ENCODE measurements at places on chromosomes 12 and 14.

GRCh38 chr12:102478405-102479098 lies 1.8 kb downstream of the IGF1 start:
- no peak for DNase-seq

- DNase-seq: no peak
Measured at GRCh38 chr14:54902521-54903420, at the start of gene GCH1. Gene GCH1, minus strand, starts transcription at chr14:54902826. Its CDS starts 163 bp downstream, at chr14:54902663.

- no peak for DNase-seq
Measured at GRCh38 chr12:40635141-40635731, 57.0 kb upstream of the CNTN1 start.

GRCh38 chr12:3574986-3575385 lies 84.0 kb downstream of the PRMT8 start:
- no peak for DNase-seq

DNA sequence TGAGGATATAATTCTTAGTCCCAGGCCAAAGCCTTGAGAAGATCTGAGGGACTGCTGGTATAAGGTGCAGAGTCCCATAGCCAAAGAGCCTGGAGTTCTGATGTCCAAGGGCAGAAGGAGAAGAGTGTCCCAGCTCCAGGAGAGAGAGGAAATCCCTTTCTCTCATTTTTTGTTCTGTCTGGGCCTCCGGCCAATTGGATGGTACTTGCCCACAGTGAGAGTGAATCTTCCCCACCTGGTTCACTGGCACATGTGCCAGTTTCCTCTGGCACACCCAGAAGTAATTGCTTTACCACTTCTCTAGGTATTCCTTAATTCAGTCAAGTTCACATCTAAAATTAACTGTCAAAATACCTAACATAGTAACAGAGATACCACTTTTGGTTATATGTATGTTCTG lies 15.3 kb downstream of the ARID4A start:
- DNase-seq: peak; percentile 35

- DNase-seq: no peak
Measured at GRCh38 chr12:4117386-4118016, 156.1 kb upstream of the CCND2 start.

- DNase-seq: no peak
Measured at GRCh38 chr12:26869908-26870459, 37.0 kb upstream of the ITPR2 start.

GRCh38 chr12:38586789-38587188 lies 270.2 kb downstream of the ALG10B start:
- no peak for DNase-seq

GRCh38 chr12:46383654-46384450 lies 11.3 kb upstream of the SLC38A2 start:
- peak; percentile 41 for DNase-seq

DNA sequence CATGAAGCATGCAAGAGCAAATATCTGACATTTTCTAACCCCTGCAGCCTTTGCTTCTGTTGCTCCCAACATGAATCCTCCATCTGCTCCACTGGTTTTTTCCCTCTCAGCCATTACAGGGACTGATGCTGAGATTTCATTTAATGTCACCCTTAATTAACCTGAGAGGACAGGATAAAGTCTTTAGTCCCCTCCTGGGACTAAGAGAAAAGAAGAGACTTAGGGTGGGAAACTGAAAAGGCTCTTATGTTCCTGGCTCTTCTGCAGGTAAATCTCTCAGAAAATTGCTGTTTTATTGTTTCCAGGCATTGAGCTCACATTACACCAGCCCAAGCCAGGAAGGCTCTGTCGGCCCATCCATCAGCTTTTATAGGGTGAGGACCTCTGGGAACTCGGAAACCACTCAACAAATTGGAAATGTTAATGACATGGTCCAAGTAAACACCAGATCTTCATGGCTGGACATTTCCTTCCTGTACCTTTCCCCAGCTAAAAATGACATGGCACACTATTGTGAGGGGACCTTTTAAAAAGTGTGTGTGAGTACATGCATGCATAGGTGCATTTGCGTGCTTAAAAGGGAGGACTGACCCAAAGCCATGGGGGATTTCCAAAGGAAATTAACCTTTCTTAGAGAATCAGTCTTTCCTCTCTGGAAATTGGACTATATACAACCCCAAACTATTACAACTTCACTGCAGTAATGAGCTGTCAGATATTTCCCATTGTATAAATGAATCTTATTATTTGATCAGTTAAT lies 408.1 kb upstream of the TMTC1 start:
- no peak for DNase-seq

DNA sequence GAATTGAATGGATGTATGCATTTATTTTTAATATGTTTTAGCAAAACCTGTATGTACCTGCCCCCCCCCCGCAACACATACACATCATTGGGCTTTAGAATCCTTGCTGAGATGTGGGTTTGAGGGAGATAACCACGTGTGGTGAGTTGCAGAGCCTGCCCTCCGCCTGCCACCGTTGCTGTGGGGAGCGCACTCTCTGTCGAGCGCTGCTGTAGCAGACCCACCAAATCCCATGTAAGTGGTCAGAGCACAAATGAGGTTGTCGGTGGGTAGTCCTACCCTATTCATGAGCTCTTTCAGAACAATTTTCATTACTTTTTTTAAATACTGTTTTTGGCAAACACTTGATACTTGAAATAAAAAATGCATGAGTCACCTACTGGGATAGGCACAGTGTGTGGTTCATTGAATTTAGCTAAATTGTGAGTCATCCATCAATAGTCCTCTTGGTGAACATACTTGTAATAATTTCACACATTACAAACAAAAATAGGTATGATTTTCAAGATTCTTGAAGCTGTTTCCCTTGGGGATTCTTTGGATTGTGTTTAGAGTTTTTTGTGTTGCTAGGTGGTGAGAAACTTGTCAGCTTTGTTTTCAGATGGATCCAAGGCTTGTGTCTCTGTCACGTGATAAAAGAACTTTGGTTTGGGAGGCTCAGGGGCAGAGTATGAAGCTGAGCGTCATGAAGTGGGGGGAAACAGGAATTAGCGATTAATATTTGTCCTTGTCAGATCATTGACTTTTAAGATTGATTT lies 107.6 kb downstream of the PTCSC3 start:
- no peak for DNase-seq

DNA sequence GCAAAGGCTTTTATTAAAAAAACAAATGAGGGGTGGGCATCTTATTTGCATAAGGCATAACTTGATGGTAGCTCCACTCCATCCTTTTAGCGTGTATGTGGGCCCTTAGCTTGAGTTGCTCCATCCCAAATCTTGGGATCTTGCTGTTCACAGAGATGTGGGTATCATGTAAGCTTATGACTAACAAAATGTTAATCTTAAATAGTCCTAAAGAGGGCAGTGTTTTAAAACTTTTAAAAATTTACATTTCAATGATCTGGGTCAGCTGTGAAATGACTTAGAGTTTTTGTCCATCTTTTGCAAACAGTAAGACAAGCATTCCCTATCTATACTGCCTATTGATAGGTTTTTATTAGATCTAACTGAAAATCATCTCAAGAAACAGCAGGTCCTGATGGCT lies 86.0 kb downstream of the SLCO1A2 start:
- DNase-seq: no peak

DNA sequence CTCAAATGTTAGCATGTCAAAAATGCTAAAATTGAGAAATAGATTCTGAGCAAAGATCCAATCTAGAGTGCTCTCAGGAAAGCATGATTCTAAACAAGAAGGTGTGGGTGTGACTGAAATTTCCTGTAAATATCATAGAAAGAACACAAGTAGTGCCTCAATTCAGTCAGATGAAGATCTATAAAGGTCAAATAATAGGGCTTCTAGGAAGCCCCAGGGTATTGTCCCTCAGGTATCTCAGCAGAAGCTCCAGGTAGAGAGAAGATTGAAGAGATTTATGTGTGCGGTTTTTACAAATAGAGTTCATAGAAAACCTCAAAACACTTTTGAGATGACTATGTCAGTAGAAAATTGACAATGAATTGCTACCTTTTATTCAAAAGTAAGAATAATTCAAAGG lies 13.0 kb downstream of the KLRD1 start:
- DNase-seq: no peak

- no peak for DNase-seq
Measured at GRCh38 chr12:11773889-11774677, 124.6 kb downstream of the ETV6 start.

DNA sequence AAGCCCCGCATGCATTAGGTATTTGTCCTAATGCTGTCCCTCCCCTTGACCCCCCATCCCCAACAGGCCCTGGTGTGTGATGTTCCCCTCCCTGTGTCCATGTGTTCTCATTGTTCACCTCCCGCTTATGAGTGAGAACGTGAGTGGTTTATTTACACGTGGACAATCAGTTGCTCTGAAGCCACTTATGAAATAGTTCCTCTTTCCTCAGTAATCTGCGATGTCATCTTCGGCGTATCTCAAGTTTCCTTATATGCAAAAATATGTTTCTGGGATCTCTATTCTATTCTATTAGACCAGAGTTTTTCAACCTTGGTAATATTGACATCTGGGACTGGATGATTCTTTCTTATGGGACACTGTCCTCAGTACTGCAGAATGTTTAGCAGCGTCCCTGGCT lies 56.0 kb upstream of the DCD start:
- DNase-seq: no peak

GRCh38 chr14:24215495-24216344 lies at the start of gene MDP1:
Gene MDP1, minus strand, starts transcription at chr14:24216066. Its CDS starts 111 bp downstream, at chr14:24215955.
- peak; percentile 78 for DNase-seq

- no peak for DNase-seq
Measured at GRCh38 chr14:98770151-98770550, 501.8 kb downstream of the BCL11B start.

DNA sequence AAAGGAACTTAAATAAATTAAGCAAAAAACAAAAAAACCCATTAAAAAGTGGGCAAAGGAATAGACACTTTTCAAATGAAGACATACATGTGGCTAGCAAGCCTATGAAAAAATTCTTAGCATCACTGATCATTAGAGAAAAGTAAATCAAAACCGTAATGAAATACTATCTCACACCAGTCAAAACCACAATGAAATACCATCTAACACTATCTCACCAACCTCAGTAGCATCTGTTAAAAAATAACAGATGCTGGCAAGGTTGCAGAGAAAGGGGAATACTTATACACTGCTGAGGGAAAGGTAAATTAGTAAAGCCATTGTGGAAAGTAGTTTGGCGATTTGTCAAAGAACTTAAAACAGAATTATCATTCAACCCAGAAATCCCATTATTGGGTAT lies 381.1 kb downstream of the FLRT2 start:
- DNase-seq: no peak

- no peak for DNase-seq
Measured at GRCh38 chr14:33435911-33436689, 497.4 kb downstream of the NPAS3 start.

DNA sequence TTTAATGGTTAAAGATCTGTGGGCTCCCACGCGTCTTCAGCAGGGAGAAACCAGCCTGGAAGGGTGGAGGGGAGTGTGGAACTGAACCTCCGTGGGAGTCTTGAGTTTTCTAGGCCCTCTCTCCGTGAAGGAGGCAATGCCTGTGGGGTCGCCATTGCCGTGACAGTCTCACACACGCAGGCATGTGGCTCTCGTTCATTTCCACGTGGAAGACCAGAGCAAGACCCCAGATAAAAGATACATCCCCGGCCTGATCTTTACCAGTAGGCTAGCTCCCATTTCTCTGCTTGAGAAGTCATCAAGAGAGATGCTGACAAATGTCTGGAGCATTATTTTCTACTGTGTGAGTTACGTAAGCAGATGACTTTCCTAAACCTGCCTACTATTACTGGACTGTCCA lies 491.7 kb upstream of the LMO3 start:
- DNase-seq: no peak

DNA sequence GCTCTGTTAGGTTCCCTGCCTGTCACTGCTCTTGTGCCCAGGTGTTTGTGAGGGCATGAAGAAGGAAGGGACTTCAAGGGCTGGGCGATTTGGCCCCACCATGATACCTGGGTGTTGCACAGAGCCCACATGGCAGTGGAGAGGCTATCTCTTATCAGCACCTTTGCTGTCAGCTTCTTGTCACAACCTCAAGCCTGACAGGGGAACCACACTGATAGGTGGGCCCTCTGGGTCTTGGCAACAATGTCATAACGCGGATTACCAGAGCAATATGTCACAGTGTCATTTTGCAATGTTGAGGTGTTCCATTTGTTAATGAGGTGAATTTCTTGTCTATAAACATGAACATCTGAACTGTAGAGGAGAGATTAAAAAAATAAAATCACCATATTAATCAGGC lies 22.9 kb upstream of the CACNA1C start:
- DNase-seq: no peak

GRCh38 chr12:79934281-79935020 lies 446 bp downstream of the PPP1R12A start:
- DNase-seq: no peak

- DNase-seq: no peak
Measured at GRCh38 chr14:96961895-96962294, 164.7 kb downstream of the VRK1 start.

DNA sequence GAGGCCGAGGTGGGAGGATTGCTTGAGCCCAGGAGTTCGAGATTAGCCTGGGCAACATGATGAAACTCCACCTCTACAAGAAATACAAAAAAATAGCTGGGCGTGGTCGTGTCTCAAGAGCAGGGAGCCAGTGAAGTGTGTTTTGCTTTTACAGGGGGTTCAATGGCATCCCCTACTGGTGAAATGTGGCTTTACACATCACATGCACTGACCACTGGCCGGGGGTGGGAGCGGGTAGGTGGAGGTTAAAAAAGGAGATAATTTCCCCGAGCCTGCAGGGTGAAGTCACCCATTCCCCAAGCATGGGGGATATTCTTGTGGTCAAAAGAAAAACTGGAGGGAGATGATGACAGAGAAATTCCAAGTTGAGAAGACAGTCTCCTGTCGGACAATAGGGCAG lies 63.6 kb upstream of the PWP1 start:
- DNase-seq: no peak

GRCh38 chr12:12376646-12377448 lies 20.0 kb downstream of the BORCS5 start:
- no peak for DNase-seq

DNA sequence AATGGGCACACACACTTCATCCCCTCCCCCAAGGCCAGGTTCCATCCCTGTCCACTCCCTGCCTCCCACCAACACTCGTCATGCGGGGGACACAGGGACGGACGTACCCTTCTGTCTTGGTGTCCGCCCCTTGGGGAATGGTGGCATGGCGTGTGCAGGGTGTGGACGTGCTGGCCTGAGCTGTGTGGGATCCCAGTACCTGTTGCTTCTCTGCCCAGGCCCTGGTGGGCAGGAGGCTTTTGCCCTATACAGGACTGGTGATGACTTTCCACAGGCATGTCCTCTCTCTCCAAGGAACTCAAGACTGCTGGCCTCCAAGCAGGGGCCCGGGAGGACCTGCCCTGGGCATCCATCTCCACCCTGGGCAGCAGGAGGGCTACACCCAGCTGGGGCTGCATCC lies 195.8 kb upstream of the PRMT8 start:
- DNase-seq: no peak

GRCh38 chr14:71574976-71575375 lies 357.3 kb upstream of the RGS6 start:
- no peak for DNase-seq

Data from cerebellar nuclear complex (tissue), 1 donor.